ENCODE measurements at places on chromosomes 13 and 19.

GRCh38 chr13:83980331-83980730 is 98.1 kb upstream of the SLITRK1 start:
- H3K4me1 ChIP-seq = no peaks in the 10 kb centered on the region
- H3K4me3 ChIP-seq = no peak overlapping the region
- no peak overlapping the region for H3K27ac ChIP-seq

DNA sequence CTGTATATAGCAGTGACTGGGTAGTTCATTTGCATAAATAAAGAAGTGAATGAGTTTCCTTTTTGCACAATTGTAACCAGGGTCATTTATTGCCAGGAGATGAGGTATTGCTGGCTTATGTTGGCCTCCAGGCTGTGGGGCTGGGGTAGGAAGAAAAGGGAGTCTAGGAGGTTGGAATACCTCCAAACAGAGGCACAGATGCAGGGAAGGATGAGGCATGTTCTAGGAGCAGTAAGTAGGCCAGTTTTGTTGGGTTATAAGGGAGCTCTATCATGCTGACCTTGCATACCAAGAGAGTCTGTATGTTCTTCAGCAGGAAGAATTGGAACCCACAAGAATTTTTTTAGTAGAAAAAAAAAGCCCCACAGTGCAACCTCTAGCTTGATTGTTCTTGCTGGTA is 17.2 kb upstream of the CYSLTR2 start:
- H3K4me1 ChIP-seq = no peaks in the 10 kb centered on the region
- no peak overlapping the region for H3K4me3 ChIP-seq
- H3K36me3 ChIP-seq = no peaks in the 10 kb centered on the region
- no peak overlapping the region for H3K27ac ChIP-seq
- DNase-seq = no peak

DNA sequence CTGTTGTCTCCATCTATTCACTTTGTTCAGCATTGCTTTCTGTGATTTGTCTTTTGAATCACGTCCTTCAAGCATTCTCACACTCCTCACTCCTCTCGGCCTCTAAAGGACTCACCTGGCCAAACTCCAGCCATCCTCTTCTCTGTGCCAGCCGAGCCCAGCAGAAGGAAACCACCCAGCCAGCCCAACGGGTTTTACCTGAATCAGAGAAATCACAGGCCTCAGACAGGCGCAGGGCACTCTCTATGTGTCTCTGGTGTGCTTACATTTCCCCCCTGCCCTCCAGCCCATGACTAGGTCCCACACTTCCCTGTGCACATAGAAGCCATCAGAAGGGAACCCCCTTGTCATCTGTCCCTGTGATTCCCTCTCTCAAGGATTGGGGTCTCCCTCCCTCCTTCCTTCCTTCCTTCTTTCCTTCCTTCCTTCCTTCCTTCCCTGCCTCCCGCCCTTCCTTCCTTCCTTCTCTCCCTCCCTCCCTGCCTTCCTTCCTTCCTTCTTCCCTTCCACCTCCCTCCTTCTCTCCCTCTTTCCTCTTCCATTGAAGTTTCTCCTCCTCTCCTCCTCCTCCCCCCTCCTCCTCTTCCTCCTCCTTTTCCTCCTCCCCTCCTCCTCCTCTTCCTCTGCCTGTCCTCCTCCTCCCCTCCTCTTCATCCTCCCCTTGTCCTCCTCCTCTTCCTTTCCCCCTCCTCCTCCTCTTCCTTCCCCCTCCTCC is 8.8 kb upstream of the ZNF541 start:
- H3K4me1 ChIP-seq = peaks cover 15% of the 10 kb centered on the region
- DNase-seq = no peak
- no peaks in the 10 kb centered on the region for H3K36me3 ChIP-seq
- no peak overlapping the region for H3K27ac ChIP-seq

- H3K36me3 ChIP-seq = no peaks in the 10 kb centered on the region
- peaks cover 10% of the 10 kb centered on the region for H3K4me1 ChIP-seq
- DNase-seq = peak; percentile 77
- peak within 1 kb of the TSS; percentile 57 for H3K27ac ChIP-seq
- peaks cover 66% of the 10 kb centered on the region for H3K27me3 ChIP-seq
These were observed at the start of gene DZIP1 for GRCh38 chr13:95644601-95645052. Gene DZIP1, minus strand, starts transcription at chr13:95644706. Its CDS starts 2,677 bp downstream, at chr13:95642029.

DNA sequence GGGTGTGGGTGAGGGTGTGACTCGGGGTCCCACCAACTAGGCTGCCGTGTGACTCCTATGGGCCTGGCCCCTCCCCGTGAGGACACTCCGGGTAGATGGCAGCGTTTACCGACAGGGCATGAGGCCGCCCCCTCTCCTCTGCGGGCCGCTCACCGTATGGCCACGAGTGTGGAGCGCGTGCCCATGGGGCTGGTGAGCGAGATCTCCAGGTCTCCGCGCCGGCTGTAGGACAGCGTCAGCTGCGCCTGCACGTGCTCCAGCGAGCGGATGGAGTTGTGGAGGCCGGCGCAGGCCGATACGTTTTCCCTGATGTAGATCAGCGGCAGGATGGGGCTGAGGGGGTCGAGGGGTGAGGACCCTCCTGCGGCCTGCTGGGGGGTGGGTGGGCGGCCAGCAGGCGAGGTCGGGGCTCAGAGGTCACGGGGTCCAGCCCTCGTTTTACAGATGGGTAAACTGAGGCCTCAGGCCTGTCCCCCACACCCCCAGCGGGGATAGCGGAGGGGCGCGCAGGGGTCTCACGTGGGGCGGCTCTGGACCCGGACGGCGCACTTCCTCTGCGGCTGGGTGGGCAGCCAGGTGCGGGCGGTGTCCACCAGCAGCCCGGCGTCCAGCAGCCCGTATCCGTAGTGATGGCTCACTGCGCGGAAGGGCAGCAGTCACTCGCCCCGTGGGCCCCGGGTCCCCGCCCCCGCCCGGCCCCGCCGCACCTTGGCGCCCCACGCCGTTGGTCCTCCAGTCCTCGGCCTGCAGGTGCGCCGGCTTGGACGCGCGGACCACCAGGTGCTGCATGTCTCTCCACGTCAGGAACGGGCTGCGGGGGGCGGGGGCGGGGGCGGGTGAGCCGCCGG is 4.3 kb upstream of the C19orf25 start:
- no peak overlapping the region for H3K4me3 ChIP-seq
- DNase-seq = peak; percentile 70
- H3K27ac ChIP-seq = no peak overlapping the region
- H3K4me1 ChIP-seq = peaks cover 9% of the 10 kb centered on the region
- H3K36me3 ChIP-seq = no peaks in the 10 kb centered on the region

GRCh38 chr19:8363803-8364771 is at the start of gene ANGPTL4:
Gene ANGPTL4, plus strand, starts transcription at chr19:8364155. Its CDS starts 167 bp downstream, at chr19:8364322.
- H3K27ac ChIP-seq = peak within 1 kb of the TSS; percentile 67
- no peaks in the 10 kb centered on the region for H3K36me3 ChIP-seq
- peaks cover 23% of the 10 kb centered on the region for H3K4me1 ChIP-seq
- peaks cover 21% of the 10 kb centered on the region for H3K27me3 ChIP-seq
- peak; percentile 69 for DNase-seq
- H3K4me3 ChIP-seq = peak within 1 kb of the TSS; percentile 44

DNA sequence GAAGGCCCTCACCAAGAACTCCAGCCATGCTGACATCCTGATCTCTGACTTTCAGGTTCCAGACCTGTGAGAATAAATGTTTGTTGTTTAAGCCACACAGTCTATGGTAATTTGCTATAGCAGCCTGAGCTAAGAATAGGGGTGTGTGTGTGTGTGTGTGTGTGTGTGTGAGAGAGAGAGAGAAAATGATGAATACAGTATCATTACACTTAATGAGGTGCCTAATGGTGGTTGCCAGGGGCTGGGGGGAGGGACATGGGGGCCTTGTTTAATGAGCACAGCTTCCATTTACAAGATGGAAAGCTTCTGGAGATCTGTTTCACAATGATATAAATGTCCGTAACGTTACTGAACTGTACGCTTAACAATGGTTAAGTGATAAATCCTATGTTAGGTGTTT is 53.8 kb upstream of the LATS2 start:
- no peak for DNase-seq
- H3K4me3 ChIP-seq = no peak overlapping the region
- no peak overlapping the region for H3K27ac ChIP-seq
- H3K4me1 ChIP-seq = no peaks in the 10 kb centered on the region

DNA sequence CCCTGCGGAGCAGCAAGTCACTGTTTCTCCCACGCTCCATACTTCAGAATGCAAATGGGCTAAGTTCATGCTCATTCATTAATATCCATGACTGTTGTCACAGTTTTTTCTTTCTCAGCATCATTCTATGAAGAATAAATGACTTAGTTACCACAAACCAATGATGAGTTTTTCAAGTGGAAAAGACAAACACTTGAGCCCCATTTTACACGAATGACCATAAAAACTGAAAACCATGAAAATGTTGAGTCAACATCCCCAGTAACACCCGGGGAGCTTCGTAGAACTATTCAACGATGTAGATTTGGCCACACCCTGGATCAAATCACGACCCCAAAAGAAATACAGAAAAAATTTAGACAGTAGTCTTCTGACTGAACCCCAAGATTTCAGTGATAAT is 99.8 kb upstream of the GJB6 start:
- no peak overlapping the region for H3K4me3 ChIP-seq
- no peak for DNase-seq
- no peaks in the 10 kb centered on the region for H3K4me1 ChIP-seq
- no peak overlapping the region for H3K27ac ChIP-seq
- no peaks in the 10 kb centered on the region for H3K36me3 ChIP-seq

GRCh38 chr13:66748712-66749111 is 481.4 kb downstream of the PCDH9 start:
- H3K4me3 ChIP-seq = no peak overlapping the region
- H3K36me3 ChIP-seq = no peaks in the 10 kb centered on the region
- no peak for DNase-seq

- peaks cover 6% of the 10 kb centered on the region for H3K4me1 ChIP-seq
- H3K4me3 ChIP-seq = peak within 1 kb of the TSS; percentile 70
- peak within 1 kb of the TSS; percentile 88 for H3K27ac ChIP-seq
- H3K27me3 ChIP-seq = no peaks in the 10 kb centered on the region
These were observed at the start of gene POLD1 for GRCh38 chr19:50383852-50384684. Gene POLD1, plus strand, starts transcription at chr19:50384347. Its CDS starts 14,505 bp downstream, at chr19:50398852.

DNA sequence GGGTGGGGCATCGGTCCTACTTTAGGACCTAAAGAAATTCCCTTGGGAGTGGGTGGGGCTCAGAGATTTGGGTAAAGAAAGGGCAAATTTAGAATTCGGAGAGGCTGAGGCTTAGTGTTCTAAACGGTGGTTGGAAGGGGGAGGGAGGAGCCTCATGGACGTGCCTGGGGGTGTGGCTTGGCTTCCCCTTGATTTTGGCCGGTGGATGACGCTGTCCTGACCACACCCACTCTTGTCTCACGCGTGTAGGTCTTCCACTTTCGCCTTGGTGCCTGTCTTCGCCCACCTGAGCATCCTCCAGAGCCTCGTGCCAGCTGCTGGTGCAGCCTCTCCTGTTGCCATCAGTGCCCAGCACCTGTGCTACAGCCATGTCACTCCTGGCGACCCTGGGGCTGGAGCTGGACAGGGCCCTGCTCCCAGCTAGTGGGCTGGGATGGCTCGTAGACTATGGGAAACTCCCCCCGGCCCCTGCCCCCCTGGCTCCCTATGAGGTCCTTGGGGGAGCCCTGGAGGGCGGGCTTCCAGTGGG is 1.2 kb upstream of the NUP62 start:
- peak overlapping the region; percentile 95 for H3K27ac ChIP-seq
- H3K36me3 ChIP-seq = peaks cover 44% of the 10 kb centered on the region
- peak; percentile 86 for DNase-seq
- H3K27me3 ChIP-seq = no peaks in the 10 kb centered on the region

DNA sequence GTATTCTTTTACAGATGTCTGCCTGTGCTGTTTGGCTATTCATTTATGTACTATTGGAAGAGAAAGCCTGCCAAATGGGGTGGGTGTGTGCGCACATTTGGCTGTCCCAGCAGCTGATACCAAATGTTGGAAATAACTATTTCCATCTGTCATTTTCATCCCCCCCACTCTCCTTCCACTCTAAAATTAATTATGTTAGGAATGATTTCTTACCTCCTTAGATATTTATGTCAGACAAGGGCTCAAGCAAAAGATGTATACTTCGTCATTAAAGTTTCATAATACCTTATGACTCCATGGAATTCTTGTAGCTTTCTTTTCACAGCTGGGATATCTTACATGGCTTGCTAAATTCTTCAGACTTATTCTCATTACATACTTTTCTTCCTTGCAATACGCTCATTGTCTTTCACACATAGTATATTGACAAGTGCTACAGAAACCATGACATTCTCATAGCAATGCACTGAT is 18.6 kb downstream of the ITM2B start:
- no peak overlapping the region for H3K4me3 ChIP-seq
- no peak for DNase-seq
- H3K4me1 ChIP-seq = peaks cover 74% of the 10 kb centered on the region
- H3K27ac ChIP-seq = no peak overlapping the region
- H3K36me3 ChIP-seq = peaks cover 59% of the 10 kb centered on the region
- no peaks in the 10 kb centered on the region for H3K27me3 ChIP-seq

DNA sequence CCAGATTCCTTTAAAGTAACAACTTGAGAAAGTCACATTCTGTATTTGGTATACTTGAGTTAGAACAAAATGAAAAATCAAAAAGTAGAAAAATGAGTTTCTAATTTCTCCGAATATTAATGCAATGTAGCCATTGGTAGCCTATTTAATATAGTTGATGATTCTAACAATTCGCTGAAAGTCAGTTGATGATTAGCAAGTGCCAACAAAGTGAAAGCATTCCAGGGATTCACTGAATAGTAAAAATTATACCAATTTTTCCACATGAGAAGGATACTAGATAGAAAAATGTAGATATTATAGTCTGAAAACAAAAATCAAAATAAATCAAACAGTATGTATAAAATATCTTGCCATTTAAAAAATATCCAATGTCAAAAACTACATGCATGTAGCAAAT is 117.2 kb downstream of the FREM2 start:
- H3K4me3 ChIP-seq = no peak overlapping the region
- no peaks in the 10 kb centered on the region for H3K4me1 ChIP-seq
- DNase-seq = no peak
- H3K27me3 ChIP-seq = no peaks in the 10 kb centered on the region

GRCh38 chr13:98141509-98142379 is 1.1 kb upstream of the FARP1 start:
- H3K27ac ChIP-seq = peak overlapping the region; percentile 51
- peak overlapping the region; percentile 54 for H3K4me3 ChIP-seq
- DNase-seq = peak; percentile 76
- no peaks in the 10 kb centered on the region for H3K36me3 ChIP-seq
- peaks cover 66% of the 10 kb centered on the region for H3K27me3 ChIP-seq
- peaks cover 20% of the 10 kb centered on the region for H3K4me1 ChIP-seq

- H3K27me3 ChIP-seq = no peaks in the 10 kb centered on the region
- DNase-seq = no peak
- no peak overlapping the region for H3K4me3 ChIP-seq
- peaks cover 23% of the 10 kb centered on the region for H3K4me1 ChIP-seq
These were observed 70.2 kb downstream of the KLF2 start for GRCh38 chr19:16394681-16395375.

DNA sequence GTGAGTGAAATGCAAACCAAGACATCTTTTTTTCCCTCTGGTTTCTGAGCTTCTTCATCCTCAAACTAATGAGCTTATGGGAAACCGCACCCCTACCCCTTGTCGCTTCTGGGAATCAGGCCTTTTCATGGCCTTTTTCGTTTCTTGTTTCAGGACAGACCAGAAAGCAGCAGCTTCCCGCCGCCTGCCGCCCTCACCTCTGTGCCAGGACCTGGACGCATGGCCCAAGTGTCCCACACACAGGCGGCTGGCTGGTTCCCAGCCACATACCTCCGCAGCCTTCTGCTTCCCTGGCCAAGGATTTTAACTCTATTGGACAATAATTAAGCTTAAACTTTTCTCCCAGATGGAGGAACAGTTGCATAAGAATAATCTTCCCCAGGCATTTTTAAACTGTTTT is 114.1 kb upstream of the SLITRK1 start:
- H3K27ac ChIP-seq = no peak overlapping the region
- DNase-seq = no peak
- no peaks in the 10 kb centered on the region for H3K36me3 ChIP-seq
- H3K4me1 ChIP-seq = no peaks in the 10 kb centered on the region
- no peak overlapping the region for H3K4me3 ChIP-seq

GRCh38 chr19:55196803-55197202 is 12.5 kb downstream of the PTPRH start:
- DNase-seq = no peak
- no peaks in the 10 kb centered on the region for H3K36me3 ChIP-seq
- H3K27me3 ChIP-seq = no peaks in the 10 kb centered on the region
- peaks cover 12% of the 10 kb centered on the region for H3K4me1 ChIP-seq
- no peak overlapping the region for H3K4me3 ChIP-seq
- H3K27ac ChIP-seq = no peak overlapping the region

Data from spleen (tissue), 13 donors.